Natural killer cell treated with Interleukin-12 subunit alpha and Interleukin-12 subunit beta and Interleukin-15 and Interleukin-18, amount 100 ng/mL, for 72 hours (primary cell): ENCODE measurements at places on chromosomes 5 and 9. TPM values are rescaled to one million over a fixed set of nuclear protein-coding genes. Genes with fewer than 3 reads are reported as not detected.
A peak's percentile ranks its signal among the peaks of the same experiment; 100 is the strongest.

DNA sequence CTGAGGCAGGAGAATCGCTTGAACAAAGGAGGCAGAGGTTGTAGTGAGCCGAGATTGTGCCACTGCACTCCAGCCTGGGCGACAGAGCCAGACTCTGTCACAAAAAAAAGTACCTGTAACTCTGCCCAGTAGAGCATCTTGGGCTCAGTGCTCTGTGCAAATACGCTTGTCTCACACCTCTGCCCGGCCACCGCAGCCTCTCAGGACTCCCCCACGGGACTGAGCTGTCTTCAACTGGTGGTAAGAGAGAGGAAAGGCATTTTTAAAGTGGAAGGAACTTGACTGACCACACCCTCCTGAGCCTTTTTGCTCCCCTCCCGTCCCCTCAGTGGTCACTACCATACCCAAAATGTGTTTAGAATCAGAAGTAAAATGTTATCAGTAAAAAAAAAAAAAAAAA, 174.3 kb upstream of the PIK3R1 start:
- DNase-seq = no peak
- peaks cover 10% of the 10 kb centered on the region for H3K4me1 ChIP-seq
- H3K27me3 ChIP-seq = peaks cover under 1% of the 10 kb centered on the region
- no peak overlapping the region for H3K27ac ChIP-seq
- H3K4me3 ChIP-seq = no peak overlapping the region
- no peaks in the 10 kb centered on the region for H3K36me3 ChIP-seq

DNA sequence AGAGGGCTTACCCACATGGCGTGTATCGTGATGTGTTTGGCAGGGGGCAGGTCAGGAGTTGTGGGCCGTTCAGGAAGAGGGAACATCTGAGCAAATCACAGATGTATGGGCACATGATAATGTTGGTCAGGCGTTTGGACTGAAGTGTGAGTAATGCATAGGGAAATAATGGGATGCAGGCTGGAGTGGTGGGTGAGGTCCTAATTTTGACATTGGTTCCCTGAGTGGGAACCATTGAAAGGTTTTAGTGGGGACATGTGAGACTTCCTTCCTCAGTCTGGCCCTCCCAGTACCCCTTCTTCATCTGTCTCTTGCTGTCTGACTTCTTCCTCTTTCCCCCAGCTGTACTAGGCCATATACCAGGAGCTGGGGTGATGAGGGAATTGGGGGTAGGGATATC, 7.6 kb downstream of the OTULIN start:
- H3K36me3 ChIP-seq = peaks cover 33% of the 10 kb centered on the region
- H3K27ac ChIP-seq = peak overlapping the region; percentile 86
- DNase-seq = no peak
- H3K4me3 ChIP-seq = peak overlapping the region; percentile 77
- peaks cover 85% of the 10 kb centered on the region for H3K4me1 ChIP-seq

GRCh38 chr5:133319905-133320520, 268.2 kb downstream of the HSPA4 start:
- no peaks in the 10 kb centered on the region for H3K27me3 ChIP-seq
- no peak overlapping the region for H3K4me3 ChIP-seq
- peaks cover 10% of the 10 kb centered on the region for H3K4me1 ChIP-seq
- H3K27ac ChIP-seq = no peak overlapping the region

DNA sequence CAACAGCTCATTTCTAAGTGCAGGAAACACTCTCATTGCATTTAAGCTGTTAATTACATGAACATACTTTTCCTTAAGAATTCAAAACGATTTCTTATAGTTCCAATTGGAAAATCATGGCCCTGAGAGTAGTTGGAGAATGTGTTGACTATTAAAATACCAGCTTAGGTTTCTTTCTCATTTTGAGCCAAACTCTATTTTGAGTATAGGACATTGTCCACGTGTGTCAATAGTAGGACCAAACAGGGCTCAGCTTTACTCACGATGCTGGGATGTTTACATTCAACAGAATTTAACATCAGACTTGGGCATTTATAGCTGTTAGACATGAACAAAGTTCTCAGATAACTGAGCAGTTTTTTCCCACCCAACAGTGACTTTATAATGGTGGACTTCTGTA, 39.6 kb downstream of the ADCY2 start:
- no peaks in the 10 kb centered on the region for H3K36me3 ChIP-seq
- no peak overlapping the region for H3K4me3 ChIP-seq
- no peak for DNase-seq

- H3K36me3 ChIP-seq = peaks cover 7% of the 10 kb centered on the region
- no peak for DNase-seq
- H3K27me3 ChIP-seq = no peaks in the 10 kb centered on the region
- no peak overlapping the region for H3K4me3 ChIP-seq
- H3K27ac ChIP-seq = no peak overlapping the region
Measured at GRCh38 chr9:22054076-22054475, 45.0 kb upstream of the CDKN2B start.

DNA sequence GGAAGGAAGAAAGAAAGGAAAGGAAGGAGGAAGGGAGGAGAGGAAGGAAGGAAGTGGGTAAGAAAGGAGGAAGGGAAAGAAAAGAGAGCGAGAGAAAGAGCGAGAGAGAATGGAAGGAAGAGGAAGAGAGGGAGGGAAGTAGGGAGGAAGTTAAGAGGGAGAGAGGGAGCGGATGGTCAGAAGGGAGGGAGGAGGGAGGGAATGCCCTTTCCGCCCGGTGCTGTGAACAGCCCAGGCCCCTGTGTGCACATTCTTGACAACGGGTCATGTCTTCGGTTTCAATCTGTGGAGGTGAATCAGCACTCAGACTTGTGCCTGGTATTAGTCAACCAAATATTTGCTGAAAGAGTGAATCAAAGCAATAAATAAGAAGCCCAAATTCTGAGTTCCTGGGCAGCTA, 39.2 kb downstream of the PRUNE2 start:
- no peak overlapping the region for H3K4me3 ChIP-seq
- no peak overlapping the region for H3K27ac ChIP-seq
- peaks cover 15% of the 10 kb centered on the region for H3K27me3 ChIP-seq
- H3K36me3 ChIP-seq = no peaks in the 10 kb centered on the region
- H3K4me1 ChIP-seq = no peaks in the 10 kb centered on the region

HABP4 gene
- total RNA-seq = 3.0 TPM

GRCh38 chr5:81783401-81783800, 32.5 kb upstream of the SSBP2 start:
- peaks cover 17% of the 10 kb centered on the region for H3K4me1 ChIP-seq
- DNase-seq = no peak
- H3K27ac ChIP-seq = no peak overlapping the region

DNA sequence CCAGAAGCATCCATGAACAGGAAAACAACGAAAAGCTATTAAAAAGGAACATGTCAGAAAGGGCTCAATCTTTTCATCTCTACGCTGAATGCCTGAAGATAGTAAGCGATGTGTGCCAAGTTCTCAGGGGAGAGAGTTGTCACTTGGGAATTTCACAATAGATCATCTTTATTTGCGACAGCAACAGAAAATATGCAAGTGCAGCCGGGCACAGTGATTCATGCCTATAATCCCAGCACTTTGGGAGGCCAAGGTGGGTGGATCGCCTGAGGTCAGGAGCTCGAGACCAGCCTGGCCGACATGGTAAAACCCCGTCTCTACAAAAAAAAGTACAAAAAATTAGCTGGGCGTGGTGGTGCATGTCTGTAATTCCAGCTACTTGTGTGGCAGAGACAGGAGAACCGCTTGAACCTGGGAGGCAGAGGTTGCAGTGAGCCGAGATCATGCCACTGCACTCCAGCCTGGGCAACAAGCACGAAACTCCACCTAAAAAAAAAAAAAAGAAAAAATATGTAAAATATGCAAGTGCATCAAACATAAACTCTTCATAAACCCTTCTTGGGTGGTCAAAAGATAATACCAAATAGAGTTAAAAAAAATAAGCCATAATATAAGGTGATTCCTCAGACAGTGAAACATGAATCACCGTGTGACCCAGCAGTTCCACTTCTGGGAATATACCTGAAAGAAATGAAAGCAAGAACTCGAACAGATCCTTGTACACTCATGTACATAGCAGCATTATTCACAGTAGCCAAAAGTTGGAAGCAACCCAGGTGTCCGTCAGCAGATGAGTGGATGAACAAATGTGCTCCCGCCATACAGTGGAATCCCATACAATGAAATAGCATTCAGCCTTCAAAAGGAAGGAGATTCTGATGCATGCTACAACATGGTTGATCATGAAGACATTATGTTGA, 16.2 kb downstream of the SFXN1 start:
- H3K4me3 ChIP-seq = no peak overlapping the region
- H3K27ac ChIP-seq = peak overlapping the region; percentile 13
- DNase-seq = no peak
- H3K27me3 ChIP-seq = no peaks in the 10 kb centered on the region
- H3K4me1 ChIP-seq = peaks cover 24% of the 10 kb centered on the region

DNA sequence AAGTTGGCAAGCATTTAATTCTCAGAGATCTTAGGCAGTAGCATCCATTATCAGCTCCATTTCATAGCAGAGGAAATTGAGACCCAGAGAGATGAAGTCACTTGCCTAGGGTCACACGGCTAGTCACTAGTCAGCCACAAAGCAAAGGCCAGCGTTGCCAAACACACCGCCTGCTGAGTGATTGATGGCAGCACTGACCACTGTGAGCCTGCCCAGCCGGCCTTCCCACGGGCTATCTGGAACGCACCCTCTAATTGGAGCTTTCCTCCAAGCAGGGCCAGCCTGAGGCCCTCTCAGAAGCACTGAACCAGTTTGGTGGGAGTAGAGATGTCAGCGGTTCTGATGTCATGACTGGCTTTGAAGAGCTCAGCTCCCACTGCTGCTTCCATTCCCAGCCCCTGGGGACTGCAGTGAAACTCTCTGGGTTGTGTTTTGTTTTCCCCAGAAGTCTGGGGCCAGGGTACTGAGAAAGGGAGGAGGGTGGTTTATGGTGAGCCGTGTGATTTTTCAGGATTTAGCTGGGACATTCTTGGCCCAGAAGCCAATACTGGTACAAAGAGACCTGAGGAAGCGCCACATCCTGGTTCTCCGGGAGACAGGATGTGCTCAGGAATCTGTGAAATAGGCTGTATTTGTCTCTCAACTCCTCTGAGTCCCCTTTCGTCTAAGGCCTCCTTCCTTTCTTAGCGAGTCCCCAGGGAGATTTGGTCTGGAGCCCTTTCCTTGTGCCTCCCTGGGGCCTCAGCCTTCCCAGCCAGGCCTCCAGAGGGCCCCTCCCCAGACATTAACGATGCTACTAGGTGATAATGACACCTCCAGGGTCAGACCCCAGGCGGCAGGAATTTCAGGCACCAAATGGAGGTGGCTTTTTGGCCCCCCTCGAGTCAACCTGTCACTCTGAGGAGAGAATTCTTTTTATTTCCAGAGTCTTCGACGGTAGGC, 44.5 kb downstream of the SPRY4 start:
- DNase-seq = no peak
- H3K4me3 ChIP-seq = no peak overlapping the region
- H3K27me3 ChIP-seq = no peaks in the 10 kb centered on the region
- H3K4me1 ChIP-seq = peaks cover 4% of the 10 kb centered on the region
- H3K36me3 ChIP-seq = no peaks in the 10 kb centered on the region
- H3K27ac ChIP-seq = no peak overlapping the region

- DNase-seq = no peak
- no peaks in the 10 kb centered on the region for H3K27me3 ChIP-seq
- H3K36me3 ChIP-seq = no peaks in the 10 kb centered on the region
Measured at GRCh38 chr9:127838375-127839078, 15.9 kb downstream of the ENG start.

CCDC180 gene
- total RNA-seq = 4.9 TPM

- H3K27me3 ChIP-seq = no peaks in the 10 kb centered on the region
- no peaks in the 10 kb centered on the region for H3K4me1 ChIP-seq
- no peak overlapping the region for H3K27ac ChIP-seq
Measured at GRCh38 chr9:102985162-102985895, 9.8 kb upstream of the CYLC2 start.
